ENCODE measurements at places on chromosomes 1 and 21.

- DNase-seq, result no peak
Observed at GRCh38 chr1:119791377-119791776, 19.9 kb downstream of the REG4 start.

DNA sequence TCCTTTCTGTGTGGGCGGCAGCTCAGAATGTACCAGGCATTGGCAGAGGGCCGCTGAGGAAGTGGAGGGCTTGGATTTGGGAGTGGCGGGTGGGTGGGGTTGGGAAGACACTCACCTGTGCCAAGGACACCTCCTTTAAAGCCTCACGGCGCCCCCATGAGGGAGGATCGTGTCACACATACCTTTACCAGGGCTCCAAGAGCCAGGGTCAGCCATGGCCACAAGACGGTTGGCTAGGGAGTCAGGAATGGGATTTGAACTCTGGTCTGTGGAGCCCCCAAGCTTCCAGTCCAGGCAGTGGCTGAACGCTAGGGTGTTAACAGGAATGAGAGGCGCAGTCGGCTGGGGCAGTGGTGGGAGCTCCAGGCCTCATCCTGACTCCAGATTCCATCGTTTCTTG lies 4.6 kb downstream of the NBL1 start:
- peak; percentile 49 for DNase-seq

GRCh38 chr1:245291351-245291750 lies 136.6 kb downstream of the KIF26B start:
- DNase-seq, result no peak

DNA sequence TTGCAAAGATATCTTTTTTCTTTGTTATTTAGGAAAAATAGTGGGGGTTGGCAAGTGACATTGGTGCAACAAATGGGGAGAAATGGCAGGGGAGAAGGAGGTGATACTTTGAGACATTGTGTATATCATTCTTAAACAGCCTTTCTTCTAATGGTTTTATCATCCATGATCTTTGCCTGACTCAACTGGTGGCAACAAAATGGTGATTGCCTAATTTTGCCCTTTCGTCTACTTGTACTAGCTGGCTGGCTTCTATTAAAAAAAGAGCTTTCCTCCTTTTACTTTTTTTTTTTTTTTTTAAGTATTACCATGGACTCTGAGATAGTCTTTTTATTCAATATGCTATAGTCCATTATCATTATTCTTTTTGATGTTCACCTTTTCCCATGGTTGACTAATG lies 27.7 kb downstream of the DESI2 start:
- DNase-seq, result no peak

- no peak for DNase-seq
Observed at GRCh38 chr1:24925082-24925779, 4.8 kb downstream of the RUNX3 start.

DNA sequence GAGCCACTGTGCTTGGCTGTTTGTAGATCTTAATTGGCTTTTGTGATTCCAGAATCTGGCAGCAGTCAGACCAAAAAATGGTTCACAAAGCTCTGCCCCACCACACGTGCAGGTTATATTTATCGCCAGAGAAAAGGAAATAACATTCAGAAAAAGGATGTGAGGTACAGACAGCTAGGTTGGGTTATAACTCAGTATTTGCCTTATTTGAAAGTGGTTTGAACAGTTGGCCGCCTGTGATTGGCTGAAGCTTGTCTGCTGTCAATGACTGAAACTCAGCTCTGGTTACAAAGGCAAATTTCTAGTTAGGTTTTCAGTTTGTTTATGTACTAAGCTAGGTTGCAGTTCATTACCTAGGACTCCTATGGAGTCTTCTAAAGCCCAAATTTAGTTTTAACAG lies 9.6 kb downstream of the SH3BGR start:
- DNase-seq, result no peak

GRCh38 chr1:34829250-34829649 lies 30.3 kb downstream of the SMIM12 start:
- peak; percentile 79 for DNase-seq

DNA sequence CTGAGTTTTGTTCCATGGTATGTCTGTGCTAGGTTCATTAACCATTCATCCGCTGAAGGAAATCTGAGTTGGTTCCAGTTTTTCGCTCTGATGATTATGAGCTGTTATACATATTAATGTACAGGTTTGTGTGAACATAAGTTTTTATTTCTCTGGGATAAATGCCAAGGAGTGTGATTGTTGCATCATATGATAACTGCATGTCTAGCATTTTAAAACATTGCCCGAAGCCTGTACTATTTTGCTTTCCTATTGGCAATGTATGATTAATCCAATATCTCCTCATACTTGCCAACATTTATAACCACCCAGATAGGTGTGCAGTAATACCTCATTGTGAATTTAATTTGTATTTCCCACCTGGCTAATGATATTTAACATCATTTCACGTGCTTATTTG lies 322.7 kb downstream of the ZNF326 start:
- DNase-seq, result no peak

DNA sequence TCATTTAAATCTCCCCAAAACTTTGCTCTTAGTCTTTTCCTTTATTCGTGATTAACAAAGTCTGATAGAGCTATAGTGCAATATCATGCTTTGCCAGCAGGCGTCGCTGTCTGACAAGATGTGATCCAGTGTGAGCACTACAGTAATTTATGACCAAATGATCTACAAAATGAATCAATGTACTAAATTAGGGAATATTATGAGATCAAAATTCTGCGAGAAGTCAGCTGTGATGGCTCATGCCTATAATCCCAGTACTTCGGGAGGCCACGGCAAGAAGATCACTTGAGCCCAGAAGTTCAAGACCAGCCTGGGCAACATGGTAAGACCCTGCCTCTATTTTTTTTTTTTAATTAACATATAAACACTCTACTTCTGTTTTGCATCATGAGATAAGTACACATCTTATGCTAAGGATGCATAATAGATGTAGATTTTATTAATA lies 3.6 kb upstream of the SPSB1 start:
- peak; percentile 80 for DNase-seq

GRCh38 chr1:219443763-219444162 lies 169.1 kb downstream of the ZC3H11B start:
- DNase-seq, result no peak

DNA sequence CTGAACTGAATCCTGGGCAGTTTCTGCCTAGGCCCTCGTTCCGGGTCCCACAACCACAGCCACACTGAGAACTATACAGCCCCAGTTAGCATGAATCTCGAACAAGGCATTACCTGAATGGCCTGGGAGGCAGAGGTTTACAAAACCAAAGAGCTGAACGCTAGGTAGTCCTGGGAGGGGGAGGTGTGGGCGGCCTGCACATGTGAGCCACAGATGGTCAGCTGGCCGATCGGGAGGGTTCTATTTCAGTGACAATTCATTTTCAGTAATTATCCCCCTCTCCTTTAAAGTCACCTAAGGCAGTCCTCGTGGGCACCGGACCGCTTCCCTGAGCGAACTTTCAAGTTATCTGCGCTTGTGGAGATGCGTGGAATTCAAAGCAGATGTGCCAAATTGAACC lies 111.9 kb downstream of the GLIS1 start:
- DNase-seq, result no peak

DNA sequence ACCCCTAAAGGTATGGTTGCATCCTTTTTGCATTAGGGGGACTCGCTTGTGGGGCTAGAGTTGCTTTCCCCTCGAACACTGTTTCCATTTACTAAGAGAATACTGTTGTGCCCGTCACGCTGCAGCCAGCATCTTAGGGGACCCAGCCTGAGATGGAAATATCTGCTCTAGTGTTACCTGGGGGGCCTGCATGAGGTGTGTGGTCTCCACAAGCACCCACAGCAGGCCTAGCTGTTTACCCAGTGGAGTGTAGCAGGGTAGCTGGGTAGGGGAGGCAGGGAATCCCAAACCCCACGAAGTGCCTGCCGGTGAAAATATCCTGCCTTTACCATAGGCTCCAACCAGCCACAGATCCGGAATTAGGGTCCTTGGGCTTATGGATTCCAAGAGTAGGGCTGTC lies 303.6 kb downstream of the PTPRU start:
- DNase-seq, result no peak

- no peak for DNase-seq
Observed at GRCh38 chr1:58119971-58120370, 426.6 kb downstream of the OMA1 start.

DNA sequence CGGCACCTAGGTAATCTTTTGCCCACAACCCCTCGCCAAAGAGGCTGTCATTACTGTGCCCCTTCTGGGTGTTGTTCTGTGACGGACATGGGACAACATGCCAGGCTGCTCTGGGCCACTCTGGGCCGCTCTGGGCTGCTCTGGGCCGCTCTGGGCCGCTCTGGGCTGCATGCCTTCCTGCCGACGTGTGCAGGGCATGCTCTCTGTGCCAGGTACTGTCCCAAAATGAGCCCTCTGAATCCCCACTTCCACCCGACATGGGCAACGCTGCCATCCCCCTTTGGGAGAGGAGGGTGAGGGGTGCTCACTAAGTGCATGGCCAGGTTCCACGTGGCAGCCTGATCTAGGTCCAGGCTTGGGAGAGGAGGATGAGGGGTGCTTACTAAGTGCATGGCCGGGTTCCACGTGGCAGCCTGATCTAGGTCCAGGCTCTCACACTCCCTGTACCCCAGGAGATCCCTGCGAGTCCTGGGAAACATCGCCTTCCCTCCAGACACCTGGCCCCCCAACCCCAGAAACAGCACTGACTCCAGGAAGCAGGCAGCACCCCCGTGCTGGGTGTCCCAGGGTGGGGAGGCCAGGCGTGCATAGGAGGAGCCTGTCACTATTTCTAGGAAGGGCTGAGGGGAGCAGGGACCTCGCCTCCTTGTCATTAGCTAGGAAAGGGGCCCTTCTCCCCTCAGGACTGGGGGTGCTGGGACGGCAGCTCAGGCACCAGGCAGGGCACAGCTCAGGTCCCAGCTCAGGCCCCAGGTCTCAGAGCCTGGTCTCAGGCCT lies 16.5 kb downstream of the TTC34 start:
- no peak for DNase-seq

- no peak for DNase-seq
Observed at GRCh38 chr1:206796981-206797402, 24.7 kb upstream of the IL10 start.

DNA sequence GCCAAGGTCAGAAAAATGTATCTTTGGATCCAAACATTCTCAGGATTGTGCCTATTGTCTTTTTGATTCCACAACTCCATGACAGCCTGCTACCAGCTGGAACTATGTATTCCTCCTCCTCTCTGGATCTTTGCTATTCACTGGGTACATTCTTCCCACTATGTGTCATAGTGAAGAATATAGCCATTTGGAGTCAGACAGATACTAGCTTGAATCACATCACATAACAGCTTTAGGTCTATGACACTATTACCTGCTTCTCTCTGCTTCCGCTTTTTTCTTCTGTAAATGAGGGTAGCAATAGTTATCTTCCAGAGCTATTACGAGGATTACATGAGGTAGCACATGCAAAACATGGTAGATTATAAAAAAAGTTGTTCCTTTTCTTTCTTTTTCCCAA lies 5.4 kb upstream of the EXO1 start:
- no peak for DNase-seq

- DNase-seq, result peak; percentile 93
Observed at GRCh38 chr1:198937231-198938031, 298.6 kb downstream of the PTPRC start.

DNA sequence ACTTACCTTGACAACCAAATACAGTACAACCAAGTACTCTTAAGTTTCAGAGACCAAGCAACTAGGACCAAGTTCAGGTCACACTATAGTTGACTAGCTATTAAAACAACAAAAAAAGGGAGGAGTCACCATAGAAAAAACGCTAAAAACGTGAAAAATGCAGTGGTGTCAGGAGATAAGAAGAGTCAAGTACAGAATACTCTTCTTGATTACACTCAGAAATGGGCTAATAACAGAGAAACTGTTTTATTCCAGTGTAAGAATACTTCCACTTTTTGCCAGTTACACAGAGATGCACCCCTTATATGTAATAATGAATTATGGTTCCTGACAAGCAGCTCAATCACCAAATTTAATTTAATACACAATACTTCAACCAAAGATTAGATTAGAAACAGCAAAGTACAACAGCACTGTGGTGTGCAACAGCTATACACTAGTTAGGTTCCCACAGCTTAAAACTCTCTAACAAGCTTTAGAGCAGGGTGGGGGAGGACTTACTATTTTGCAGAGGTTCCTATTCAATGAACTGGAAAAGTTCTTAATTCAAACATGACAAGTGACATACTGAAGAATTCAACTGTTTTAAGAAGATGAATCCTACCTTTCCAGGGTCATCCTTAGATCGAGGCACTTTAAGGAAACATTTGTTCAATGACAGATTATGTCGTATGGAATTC lies 70.4 kb downstream of the FOXJ3 start:
- DNase-seq, result no peak

GRCh38 chr1:57026624-57027354 lies 61.0 kb upstream of the C8B start:
- no peak for DNase-seq

DNA sequence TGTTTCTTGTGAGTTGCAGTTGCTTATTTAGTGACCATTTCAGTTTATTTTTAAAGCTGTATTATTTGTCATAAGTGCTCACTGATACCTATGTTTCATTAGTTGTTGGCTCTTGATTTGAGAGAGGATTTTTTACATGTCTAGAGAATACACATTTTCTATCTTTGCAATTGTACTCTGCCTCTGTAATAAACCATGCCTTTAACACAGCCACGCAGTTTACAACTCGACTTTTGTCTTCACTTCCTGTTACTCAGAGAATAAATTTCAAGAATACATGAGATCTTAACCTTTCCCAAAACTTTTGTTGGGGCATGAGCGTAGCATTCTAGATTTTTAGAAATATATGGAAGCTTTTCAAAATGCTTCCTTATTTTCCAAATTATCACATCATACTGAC lies 14.9 kb upstream of the ZNF678 start:
- DNase-seq, result no peak

DNA sequence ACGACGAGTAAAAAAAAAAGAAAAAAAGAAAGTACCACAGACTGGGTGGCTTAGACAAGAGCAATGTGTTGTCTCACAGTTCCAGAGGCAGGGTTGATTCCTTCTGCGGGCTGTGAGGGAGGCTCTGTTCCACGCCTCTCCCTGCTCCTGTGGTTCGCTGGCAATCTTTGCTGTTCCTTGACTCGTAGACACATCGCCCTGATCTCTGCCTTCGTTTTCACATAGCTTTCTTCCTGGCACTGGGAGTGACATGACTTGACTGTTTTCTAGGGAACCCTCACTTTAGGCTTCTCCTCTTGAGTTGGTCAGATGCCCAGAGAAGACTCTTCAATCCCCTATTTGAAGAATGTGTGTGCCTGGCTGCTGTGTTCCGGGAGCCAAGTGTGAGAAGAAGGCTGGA lies 133.6 kb downstream of the TM2D1 start:
- no peak for DNase-seq

GRCh38 chr1:39205781-39206464 lies 1.4 kb downstream of the MACF1 start:
- DNase-seq, result peak; percentile 22

DNA sequence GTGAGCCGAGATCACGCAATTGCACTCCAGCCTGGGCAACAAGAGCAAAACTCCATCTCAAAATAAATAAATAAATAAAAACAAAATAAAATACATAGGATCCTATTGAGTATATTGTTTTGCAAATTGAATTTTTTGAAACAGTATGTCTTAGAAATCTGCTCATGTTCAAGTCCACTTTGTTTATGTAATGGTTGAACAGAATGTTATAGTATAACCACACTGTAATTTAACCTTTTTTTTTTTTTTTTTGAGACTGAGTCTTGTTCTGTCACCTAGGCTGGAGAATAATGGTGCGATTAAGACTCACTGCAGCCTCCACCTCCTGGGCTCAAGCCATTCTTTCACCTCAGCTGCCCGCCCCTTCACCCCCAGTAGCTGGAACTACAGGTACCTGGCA lies 31.4 kb downstream of the PARK7 start:
- no peak for DNase-seq
